Renal cortical epithelial cell (primary cell): ENCODE measurements at places on chromosomes 12 and 14. TPM values are rescaled to one million over a fixed set of nuclear protein-coding genes. Genes with fewer than 3 reads are reported as not detected.

PLEKHD1 gene
- total RNA-seq, result 0.10 TPM in 1 of 2 replicates, not detected in the other

- DNase-seq, result no peak
Observed at GRCh38 chr12:5773550-5773949, 171.5 kb downstream of the ANO2 start.

- no peak for DNase-seq
Observed at GRCh38 chr12:47366157-47366556, 286.4 kb upstream of the AMIGO2 start.

GRCh38 chr14:71432334-71433110 is 499.7 kb upstream of the RGS6 start:
- no peak for DNase-seq

DNA sequence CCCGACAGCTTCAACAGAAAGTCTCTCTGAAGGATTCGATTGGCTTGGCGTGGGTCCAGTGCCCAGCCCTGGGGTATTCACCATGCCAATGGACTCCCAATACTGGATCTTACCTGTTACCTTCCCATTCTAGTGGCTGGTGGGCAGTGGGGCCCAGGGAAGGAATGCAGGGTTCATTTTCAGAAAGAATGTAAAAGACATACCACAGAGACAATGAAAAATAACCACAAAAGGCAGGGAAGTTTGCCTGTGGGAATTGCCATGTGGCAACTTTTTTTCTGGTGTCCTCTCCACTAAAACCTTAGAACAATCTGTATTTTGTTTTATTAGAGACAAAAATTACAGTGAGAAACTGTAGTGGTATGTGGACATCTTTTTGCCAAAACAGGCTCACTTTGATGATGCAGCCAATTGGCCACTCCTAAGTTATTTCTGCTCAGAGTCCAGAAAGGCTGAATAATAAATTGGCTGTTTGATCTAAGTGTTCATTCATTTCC is 55.2 kb downstream of the PTGER2 start:
- peak; percentile 82 for DNase-seq

SETD3 gene
- total RNA-seq, result 85.9 and 96.7 TPM in 2 replicates

DNA sequence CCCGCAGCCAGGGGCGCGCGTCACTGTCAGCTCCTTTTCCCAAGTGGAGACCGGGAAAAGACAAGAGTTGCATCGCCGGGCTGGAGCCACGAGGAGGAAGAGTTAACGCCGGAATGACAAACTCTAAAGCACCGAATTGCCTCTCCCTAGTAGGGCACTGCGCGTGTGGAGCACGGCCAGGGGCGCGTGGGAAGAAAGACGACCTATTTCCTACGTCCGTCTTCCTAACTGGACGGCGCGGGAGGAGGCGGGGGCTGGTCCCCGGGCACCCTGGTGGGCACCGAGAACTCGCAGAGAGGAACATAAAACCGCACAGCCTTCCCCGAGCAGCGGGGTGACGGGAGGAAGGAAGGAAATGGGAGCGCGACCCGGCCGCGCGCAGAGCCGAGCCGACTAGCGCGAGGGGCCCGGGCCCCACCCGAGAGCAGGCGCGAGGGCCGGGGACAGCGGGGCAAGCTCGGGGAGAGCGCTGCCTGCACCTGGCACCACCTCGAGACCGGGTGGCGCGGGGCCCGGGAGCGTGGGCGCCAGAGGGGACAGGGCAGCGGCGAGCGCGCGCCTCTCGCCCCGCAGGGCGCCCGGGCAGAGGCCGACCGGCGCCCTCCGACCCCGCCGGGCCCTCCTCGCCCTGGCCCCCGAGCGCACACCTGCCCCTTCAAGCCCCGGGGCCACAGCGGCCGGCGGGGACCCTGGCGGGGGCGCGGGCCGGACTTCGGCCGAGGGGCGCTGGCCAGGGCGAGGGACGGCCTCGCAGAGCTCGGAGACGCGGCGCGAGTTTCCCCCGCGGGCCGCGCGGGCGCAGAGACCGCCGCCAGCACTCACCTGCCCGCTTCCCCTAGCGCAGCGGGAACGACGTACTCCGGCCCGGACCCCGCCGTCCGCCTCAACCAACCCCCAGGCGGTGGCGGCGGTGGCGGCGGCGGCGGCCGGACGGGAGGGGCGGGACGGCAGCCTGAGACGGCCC is at the start of gene SETD3:
SETD3 (minus strand) TSS at position 954 of the 964 bp plus-strand sequence. CDS start 15,054 bp downstream, outside the sequence.
- no peak for DNase-seq

GRCh38 chr12:60148831-60149230 is 553.0 kb downstream of the SLC16A7 start:
- peak; percentile 83 for DNase-seq

- peak; percentile 15 for DNase-seq
Observed at GRCh38 chr14:93381644-93382043, 34.7 kb downstream of the COX8C start.
